Astrocyte of the spinal cord (primary cell): ENCODE measurements at places on chromosomes 2 and 18.

GRCh38 chr18:3450012-3450798 is at the start of gene TGIF1:
TSS of gene TGIF1 (plus strand) at chr18:3450172. CDS start at chr18:3450490, 318 bp downstream.
- DNase-seq = peak; percentile 84

GRCh38 chr2:149070681-149071320 is 32.3 kb downstream of the LYPD6B start:
- no peak for DNase-seq

DNA sequence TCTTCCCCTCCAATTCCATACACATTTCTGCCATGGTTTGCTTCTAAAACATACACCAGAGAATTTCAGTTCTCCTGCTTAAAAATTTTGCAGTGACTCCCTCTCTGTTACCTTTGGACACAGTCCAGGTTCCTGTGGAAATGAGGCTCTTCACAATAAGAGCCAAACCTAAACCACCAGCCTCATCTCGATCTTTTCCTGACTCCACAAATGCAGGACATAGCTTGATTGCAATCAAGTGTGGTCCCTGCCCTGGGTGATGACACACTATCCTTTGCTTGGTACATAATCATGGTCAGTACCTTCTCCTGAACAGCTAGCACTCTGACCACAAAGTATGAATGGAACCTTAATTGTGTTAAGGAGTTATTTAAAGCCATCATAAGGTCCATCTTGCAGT is 134.9 kb upstream of the CHAC2 start:
- peak; percentile 84 for DNase-seq

DNA sequence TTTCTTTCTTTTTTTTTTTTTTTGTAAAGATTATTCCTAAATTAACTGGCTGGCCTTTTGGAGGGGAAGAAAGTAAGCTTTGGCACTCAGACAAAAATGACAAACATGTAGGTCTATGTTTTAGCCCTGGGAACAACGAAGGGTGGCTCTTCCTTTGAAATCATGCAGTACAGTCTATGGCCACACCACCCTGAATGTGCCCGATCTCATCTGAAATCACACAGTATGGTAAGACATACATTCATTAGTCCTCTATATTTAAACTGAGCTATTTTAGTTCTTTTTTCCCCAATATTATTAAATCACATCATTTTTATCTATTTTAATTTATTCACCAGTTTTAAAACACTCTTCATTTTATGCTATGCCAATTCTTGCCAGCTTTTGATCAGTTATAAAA is 48.2 kb downstream of the PLA2R1 start:
- no peak for DNase-seq

DNA sequence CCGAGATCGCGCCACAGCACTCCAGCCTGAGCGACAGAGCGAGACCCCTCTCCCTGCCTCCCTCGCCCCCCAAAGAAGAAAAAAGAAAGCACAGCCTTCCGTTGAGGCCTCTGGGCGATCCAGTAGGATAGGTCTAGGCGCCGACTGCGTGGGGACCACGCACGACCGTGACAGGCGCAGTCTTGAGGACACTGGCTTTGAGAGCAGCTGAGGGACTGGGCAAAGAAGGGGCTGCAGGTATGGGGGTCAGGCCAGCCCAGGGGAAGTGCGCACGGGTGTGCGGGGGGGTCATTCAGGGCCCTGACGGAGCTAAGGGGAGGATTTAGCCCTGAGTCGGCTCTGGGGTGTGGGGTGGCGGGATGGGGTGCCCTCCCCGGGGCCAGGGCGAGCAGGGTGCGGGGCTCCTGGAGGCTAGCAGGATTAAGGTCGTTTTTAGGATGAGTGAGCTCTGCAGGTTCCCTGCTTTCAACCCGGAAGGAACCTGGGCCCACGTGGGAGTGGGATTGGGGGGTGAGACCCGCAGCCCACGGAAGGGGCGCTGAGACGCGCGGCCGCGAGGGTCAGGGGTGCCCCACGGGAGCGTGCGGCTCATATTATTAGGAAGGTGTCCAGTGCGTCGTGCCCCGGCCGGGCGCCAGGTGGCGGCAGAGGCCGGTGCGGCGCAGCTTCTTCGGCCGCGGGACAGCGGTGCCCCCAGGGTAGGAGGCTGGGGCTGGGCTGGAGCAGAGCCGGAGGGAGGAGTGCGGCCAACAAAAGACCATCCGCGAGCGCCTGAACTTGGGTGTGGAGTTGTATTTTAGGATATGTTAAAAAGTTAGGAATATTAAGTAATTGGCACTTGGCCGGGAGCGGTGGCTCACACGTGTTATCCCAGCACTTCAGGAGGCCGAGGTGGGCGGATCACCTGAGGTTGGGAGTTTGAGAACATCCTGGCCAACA is 20.5 kb upstream of the ZNF236 start:
- peak; percentile 50 for DNase-seq

GRCh38 chr18:48843162-48843561 is 107.6 kb downstream of the SMAD7 start:
- DNase-seq = no peak
